CD8-positive, alpha-beta memory T cell (primary cell): ENCODE measurements at places on chromosomes 12 and 14.

GRCh38 chr14:91058042-91058581 lies 2.3 kb downstream of the RPS6KA5 start:
- no peak for DNase-seq

DNA sequence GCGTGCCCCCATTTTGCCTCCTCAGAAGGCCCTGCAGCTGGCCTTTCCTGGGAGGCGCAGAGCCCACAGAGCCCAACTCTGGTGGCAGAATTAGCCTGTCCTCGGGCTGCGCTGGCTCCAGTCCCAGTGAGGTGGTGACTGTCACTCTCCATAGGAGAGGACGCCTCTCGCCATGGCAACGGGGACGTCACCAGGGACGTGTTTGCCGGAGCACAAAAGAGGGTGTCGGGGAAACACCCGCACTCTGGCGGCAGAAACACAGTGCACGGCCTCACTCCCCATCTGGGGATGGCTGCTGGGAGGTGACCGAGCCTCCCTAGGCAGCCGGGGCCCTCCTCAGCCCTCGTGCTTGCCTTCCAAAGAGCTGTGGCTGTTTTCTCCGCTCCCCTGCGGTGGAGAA lies 50.2 kb upstream of the NCOR2 start:
- no peak for DNase-seq

GRCh38 chr12:40614923-40615322 lies 77.3 kb upstream of the CNTN1 start:
- no peak for DNase-seq

DNA sequence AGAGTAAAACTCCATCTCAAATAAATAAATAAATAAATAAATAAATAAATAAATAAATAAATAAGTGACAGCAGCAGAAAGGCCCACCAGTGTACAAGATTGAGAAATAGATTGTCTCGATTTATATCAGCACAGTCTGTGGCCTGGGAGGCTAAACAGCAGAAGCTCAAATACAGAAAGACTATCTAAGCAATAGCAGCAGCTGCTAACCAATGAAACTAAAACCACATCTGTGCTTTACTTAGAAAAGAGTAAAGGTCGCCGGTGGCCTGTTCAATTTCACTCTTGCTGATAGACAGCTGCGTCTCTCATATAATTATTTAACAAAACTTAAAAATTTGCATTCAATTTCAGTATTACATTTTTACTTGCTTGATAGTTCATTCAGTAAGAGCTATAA lies 325.7 kb downstream of the CEP128 start:
- no peak for DNase-seq

DNA sequence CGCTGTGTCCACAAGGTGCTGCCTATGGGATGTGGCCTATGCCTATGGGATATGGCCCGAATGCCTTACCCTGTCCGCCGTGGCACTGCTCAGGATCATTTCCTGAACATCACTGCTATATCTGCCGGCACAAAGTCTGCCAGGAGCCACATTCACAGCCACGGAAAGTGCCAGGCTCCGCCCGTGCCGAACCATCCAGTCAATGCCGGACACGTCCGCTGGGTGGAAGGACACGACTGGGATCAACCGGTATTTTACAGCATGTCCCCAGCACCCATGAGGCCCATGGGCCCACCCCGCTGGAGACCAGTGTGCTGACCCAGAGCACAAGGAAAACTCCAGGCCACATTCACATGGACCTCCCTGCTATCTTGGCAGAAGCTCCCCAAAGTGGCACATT lies 14.6 kb upstream of the RAB35 start:
- no peak for DNase-seq
